ENCODE measurements at places on chromosomes 4 and X.

DNA sequence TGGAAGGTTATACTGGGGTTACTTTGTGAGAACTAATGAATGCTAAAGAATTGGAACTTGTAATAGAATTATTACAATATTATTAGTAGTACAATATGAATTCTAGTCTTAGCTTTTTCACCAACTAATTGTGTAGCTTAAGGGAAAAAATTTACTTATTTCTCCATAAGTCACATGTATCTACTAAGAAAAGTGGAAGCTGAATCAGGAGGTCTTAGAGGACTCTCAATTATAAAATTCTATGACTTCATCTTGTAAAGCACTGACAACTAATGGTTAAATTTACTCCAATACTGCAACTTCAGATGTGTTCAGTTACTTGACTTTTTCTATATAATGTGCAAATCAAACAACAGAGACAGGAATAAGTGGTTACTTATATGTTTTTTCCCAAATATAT, 899 bp upstream of the TMPRSS11D start:
- DNase-seq, result no peak

- DNase-seq, result no peak
Observed at GRCh38 chrX:154046031-154046781, 26.5 kb upstream of the IRAK1 start.

- DNase-seq, result no peak
Observed at GRCh38 chr4:31573554-31573953, 853.4 kb downstream of the PCDH7 start.

DNA sequence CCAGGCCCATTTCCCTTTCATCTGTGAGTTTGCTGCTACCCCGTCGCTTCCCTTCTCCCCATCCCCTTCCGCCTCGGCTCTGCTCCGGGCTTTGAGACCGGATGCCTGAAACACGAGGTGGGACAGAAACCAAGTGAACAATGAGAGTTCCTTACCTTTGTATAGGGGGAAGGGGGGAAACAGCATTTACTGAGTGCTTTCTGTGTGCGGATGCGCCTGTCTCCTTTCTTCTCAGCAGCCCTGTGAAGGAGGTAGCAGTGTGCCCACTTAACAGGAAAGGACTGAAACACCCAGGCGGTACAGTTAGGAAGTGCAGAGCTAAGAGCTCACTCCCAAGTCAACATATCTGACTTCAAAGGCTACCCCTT, 43.2 kb upstream of the TMSB15B start:
- DNase-seq, result no peak

DNA sequence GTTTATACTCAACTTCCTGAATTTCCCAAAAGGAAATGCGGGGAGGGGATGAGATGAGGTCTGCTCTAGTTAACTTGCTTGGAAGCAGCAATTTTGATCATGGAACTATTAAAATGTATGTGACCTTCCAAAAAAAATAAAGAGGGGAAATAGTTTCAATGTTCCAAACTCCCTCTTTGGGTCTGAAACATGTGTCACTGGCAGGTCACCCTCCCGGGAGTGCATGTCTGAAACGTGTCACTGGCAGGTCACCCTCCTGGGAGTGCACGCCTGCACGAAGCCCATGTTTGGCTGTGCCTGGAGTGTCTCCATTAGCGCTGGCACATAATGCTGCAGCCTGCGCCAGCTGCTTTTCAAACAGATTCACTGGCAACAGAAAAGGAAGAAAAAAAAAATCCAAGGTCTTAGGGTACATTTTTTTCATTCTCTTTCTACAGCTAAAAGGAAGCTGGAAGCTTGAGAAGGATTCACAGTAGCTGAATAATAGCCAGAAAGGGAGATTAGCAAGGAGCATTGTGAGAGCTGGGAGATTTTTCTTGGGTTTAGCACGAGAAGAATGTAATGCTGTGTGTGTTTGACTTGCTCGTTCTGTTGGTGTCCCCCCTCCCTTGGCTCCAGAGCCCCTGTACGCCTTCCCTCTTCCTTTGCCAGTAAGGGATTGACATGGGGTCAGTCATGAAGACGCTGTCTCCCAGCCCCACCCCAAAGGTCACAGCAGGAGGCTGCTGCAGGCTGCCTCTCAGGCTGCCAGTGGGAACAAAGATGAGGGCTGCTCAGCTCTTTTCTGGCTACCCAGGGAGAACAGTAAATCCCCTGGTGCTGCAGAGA, 39.2 kb upstream of the TLR3 start:
- DNase-seq, result no peak

DNA sequence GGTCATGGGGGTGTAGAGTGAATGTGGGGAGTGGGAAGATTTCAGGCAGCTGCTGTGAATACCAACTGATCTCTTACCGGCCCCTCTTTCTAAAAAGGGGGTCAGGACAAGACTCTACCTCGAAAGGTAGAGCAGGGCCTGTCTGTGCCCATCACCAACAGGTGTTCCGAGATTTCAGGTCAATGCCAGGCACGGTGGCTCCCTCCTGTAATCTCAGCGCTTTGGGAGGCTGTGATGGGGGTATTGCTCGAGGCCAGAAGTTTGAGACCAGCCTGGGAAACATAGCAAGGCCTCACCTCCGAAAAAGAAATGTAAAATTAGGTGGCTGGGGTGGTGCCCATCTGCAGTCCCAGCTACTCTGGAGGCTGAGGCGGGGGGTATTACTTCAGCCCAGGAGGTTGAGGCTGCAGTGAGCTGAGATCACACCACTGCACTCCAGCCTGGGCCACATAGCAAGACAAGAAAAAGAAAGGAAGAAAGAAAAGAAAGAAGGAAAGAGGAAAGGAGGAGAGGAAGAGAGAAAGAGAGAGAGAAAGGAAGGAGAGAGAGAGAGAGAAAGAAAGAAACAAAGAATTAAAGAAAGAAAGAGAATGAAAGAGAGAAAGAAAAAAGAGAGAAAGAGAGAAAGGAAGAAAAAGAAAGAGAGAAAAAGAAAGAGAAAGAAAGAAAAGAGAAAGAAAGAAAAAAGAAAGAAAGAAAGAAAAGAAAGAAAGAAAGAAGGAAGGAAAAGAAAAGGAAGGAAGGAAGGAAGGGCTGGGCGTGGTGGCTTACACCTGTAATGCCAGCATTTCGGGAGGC, 50.1 kb downstream of the CRLF2 start:
- DNase-seq, result no peak

- DNase-seq, result no peak
Observed at GRCh38 chr4:24328310-24328709, 256.0 kb downstream of the DHX15 start.

- DNase-seq, result no peak
Observed at GRCh38 chrX:52988985-52989917, 30.9 kb upstream of the FAM156A start.

GRCh38 chr4:86159216-86159615, 200.6 kb downstream of the MAPK10 start:
- no peak for DNase-seq

GRCh38 chr4:101205916-101206315, 141.4 kb downstream of the PPP3CA start:
- DNase-seq, result peak; percentile 8

- DNase-seq, result no peak
Observed at GRCh38 chrX:102341867-102342266, 94.9 kb downstream of the NXF2 start.

- DNase-seq, result no peak
Observed at GRCh38 chrX:8405631-8406030, 59.0 kb upstream of the VCX3B start.

DNA sequence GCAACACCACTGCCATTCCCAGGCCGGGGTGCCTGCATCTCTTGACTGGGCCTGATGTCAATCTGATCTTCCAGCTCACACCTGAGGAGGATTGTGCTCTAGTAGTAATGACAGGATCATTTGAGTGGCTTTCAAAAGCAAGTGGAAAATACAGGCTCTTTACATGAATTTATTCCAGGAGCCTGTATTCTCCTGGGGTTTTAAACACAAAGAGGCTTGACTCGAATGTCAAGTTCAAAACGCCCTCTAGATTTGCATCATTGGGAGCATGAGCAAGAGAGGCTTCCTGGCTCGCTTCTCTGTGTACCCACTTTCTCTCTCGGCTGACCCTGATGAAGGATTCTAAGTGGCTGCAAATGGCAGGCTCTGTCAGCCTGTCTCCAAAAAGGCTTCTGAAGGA, 199.5 kb upstream of the PUDP start:
- no peak for DNase-seq

GRCh38 chr4:128950796-128951195, 141.3 kb downstream of the JADE1 start:
- DNase-seq, result no peak

DNA sequence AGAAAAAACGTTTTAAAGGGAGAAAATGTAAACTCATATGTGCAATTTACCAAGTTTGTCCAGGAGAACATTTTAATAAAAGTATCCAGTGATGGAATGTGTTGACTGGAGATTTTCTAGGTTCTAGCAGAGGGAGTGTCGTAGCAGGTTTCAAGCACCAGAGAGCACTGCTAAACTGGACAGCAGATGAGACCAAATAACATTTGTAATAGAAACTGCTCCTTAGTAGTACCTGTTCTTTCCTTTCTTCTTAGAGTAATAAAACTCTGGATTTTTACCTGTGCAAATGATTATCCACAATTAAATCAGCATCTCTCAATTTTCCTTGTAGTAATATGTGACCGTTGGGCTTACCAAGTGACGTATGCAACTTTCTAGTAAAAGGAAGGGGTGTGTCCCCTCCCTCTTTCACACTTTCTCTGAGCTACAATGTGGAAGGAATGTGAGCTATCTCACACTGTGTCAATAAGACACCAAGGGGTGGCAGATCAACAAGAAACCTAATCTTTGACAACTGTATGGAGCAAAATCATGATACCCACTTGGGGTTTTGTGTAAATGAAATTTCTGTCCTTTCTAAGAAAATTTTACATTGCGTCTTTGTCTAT, 9.5 kb downstream of the HPGDS start:
- DNase-seq, result no peak

- DNase-seq, result no peak
Observed at GRCh38 chr4:176874721-176875445, 82.2 kb upstream of the VEGFC start.

GRCh38 chr4:170675568-170676262, 586.0 kb upstream of the AADAT start:
- no peak for DNase-seq

DNA sequence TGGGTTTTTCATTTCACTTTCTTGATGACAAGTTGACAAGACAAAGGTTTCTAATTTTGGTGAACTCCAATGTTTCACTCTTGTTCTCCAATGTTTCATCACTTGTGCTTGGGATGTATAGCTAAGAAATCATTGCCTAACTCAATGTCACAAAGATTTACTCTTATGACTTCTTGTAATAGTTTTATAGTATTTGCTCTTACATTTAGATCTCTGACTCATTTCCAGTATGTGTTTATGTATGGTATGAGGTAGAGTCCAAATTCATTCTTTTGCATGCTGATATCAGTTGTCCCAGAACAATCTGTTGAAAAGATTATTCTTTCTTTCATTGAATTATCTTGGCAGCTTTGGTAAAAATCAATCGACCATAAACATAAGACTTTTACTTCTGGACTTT, 12.2 kb upstream of the NWD2 start:
- no peak for DNase-seq

DNA sequence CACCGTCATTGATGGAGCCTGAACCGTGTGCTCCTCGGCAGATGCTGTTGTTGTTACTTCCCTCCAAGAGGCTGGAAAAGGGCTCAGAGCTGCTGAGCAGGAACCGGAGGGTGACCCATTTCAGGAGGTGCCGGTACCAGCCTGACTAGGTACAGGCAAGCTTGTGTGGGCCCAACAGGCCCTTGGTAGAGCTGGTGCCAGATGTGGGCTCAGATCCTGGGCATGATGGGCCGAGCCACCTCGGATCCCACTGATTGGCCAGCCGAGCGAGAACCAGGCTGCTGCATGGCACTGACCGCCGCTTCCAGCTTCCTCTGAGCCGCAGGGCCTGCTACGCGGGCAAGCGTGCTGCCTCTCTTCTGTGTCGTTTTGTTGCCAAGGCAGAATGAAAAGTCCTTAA, 33.7 kb downstream of the NOP14 start:
- DNase-seq, result no peak

DNA sequence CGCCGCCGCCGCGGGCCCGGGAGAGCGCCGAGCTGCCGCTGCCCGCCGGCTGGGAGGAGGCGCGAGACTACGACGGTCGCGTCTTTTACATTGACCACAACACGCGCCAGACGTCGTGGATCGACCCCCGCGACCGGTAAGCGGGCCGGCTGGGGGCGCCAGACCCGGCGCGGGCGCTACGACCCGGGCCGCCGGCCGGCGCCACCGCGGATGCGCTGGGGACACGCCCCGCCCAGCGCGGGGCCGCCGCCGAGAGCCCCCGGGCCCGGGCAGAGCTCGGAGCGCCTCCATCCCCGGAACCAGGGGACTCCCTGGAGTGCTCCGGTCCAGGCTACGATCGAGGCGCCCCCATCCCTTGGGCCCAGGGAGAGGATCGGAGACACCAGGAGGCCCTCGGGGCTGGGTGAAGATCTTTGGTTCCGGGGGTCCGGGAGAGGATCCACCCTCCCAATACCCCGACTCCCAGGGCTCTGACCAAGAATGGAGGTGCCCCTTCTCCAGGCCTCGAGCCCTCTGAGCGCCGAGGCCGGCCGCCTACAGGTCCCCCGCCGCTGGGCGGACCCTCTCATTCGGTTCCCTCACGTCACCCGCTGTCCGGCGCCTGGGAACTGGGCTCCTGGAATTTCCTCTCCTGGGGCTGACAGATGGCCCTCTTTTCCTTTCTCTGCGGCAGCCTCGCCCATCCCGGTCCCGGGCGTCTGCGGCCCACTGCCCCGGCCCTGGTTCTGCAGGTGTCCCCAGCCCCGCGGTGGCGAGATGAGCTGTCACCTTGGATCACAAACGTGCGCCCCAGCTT, 48.8 kb downstream of the CLDN34 start:
- DNase-seq, result no peak

GRCh38 chrX:23134136-23134535, 134.4 kb downstream of the DDX53 start:
- no peak for DNase-seq

- no peak for DNase-seq
Observed at GRCh38 chr4:158793021-158793420, 24.2 kb downstream of the FNIP2 start.

Data from activated T-helper 1 cell treated with Interleukin-2 at 50 U/mL for 16 hours (primary cell).